ENCODE measurements at places on chromosomes 3 and 15. TPM values are rescaled to one million over a fixed set of nuclear protein-coding genes. Genes with fewer than 3 reads are reported as not detected.

The SLC27A2 gene
- 38.2 TPM for total RNA-seq

The ZNF620 gene
- total RNA-seq: 8.9 TPM

The MTFMT gene
- total RNA-seq: 12.8 TPM

The GANC gene
- total RNA-seq: 37.1 TPM

The GNAT1 gene
- not detected for total RNA-seq

The PLS1 gene
- total RNA-seq: 14.1 TPM

The OIP5 gene
- 6.4 TPM for total RNA-seq

The NMD3 gene
- 52.3 TPM for total RNA-seq

The TERC gene
- total RNA-seq: 608 TPM

The GPR149 gene
- not detected for total RNA-seq

The IL17RD gene
- total RNA-seq: 45.2 TPM

The HDC gene
- total RNA-seq: 1.3 TPM

The TRAIP gene
- total RNA-seq: 5.0 TPM

The PLCH1 gene
- total RNA-seq: 8.1 TPM

The POLQ gene
- 3.8 TPM for total RNA-seq

The DUOX2 gene
- total RNA-seq: 0.06 TPM

The C2CD4B gene
- 15.8 TPM for total RNA-seq

The NR2E3 gene
- total RNA-seq: 1.2 TPM

The ALPK3 gene
- 20.2 TPM for total RNA-seq

The LRRC31 gene
- not detected for total RNA-seq

The PPM1L gene
- total RNA-seq: 17.7 TPM

The MEGF11 gene
- total RNA-seq: 1.8 TPM

The CKMT1B gene
- 1.9 TPM for total RNA-seq

The PLA2G4E gene
- 0.29 TPM for total RNA-seq

The GOLGA8S gene
- 0.12 TPM for total RNA-seq

The GHSR gene
- total RNA-seq: not detected

The FBXW12 gene
- 0.23 TPM for total RNA-seq

The CMTM7 gene
- 18.6 TPM for total RNA-seq

The RARB gene
- 76.9 TPM for total RNA-seq

The OSBPL10 gene
- total RNA-seq: 36.4 TPM

The GABRB3 gene
- total RNA-seq: 8.3 TPM

The GABRA5 gene
- 0.06 TPM for total RNA-seq

The CTXND1 gene
- 5.2 TPM for total RNA-seq

The CCNB2 gene
- 15.1 TPM for total RNA-seq

The CCK gene
- total RNA-seq: 0.82 TPM

The TTC21A gene
- 13.5 TPM for total RNA-seq

The TMEM108 gene
- total RNA-seq: 1.8 TPM
